ENCODE measurements at places on chromosomes 1 and 21.

DNA sequence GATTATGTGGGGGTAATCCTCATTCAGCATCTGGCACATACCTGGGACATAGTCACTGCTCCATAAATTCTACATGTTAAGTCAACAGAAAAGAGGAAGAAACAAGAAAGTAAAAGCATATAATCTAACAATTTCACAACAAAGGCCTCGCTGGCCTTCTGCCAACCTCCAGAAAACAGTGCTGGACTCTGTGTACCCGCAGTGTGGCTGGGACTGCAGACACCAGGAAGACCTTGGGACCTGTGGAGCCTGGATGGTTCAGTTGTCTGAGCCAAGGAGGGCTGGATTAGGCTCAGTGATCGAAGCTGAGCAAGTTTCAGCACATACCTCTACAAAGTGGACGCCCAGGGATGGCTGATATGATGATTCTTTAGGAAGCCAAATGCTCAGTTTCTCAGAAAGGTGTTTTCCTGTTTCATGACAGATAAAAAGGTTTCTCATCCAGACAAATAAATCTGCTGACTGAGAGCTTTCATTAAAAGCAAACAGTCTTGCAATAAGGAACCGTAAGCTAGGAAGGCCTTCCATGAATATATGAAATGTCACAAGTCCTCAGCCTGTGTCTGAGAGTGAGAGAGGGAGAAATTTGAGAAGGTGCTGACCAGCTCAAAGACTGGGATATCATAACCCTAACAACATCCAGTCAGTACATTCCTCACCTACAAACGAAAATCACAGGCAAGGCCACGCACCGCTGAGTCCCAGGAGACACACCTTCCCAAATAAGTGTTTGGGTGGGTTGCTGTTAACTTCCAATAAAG is 48.4 kb downstream of the CAPZB start:
- no peak for DNase-seq

DNA sequence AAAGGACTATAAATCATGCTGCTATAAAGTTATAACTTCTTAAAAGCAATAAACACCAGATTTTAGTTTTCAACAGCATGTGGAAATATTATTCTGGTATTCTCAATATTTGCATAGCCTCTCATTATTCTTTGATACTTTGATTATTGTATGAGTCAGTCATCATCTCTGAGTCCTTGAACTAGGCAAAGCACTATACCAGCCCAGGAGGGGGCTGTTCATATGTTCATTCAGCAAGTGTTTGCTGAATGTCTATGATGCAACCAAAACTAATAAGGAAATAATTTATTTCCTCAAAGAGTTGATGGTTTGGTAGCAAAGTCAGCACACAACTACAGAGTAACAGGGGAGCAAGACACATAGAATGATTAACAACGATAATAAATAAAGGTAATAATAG is 175.6 kb upstream of the C1orf105 start:
- no peak for DNase-seq

GRCh38 chr1:170558731-170559130 is 26.8 kb downstream of the GORAB start:
- no peak for DNase-seq

GRCh38 chr1:168507231-168507630 is 36.6 kb downstream of the XCL2 start:
- no peak for DNase-seq

- no peak for DNase-seq
Observed at GRCh38 chr1:118925651-118926050, 62.5 kb downstream of the TBX15 start.

- no peak for DNase-seq
Observed at GRCh38 chr1:67135354-67135753, 584 bp upstream of the C1orf141 start.

GRCh38 chr1:165575468-165576099 is 31.8 kb downstream of the LRRC52 start:
- DNase-seq, result no peak

DNA sequence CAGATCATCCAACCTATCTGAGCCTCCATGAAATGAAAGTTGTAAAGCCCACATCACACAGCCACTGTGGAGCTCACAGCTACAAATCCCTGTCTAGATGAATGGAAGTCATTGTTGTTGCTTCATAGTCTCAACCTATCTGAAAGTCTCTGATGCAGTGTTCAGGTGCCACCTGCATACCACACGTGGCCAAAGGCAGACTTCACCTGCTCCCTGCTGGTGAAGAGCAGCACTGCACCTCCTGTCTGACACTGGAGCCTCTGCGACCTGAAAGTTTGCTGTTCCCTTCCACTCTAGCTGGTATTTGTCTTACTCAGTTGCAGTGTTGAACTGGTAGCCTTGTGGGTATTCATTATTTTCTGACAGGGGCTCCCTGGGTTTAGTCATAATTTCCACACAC is 18.4 kb downstream of the LORICRIN start:
- DNase-seq, result peak; percentile 35

GRCh38 chr1:38558500-38559445 is 300.8 kb downstream of the RRAGC start:
- no peak for DNase-seq

GRCh38 chr1:27070390-27071048 is 57.9 kb upstream of the TENT5B start:
- DNase-seq, result no peak

- no peak for DNase-seq
Observed at GRCh38 chr1:91243171-91243570, 161.5 kb downstream of the HFM1 start.

- DNase-seq, result no peak
Observed at GRCh38 chr1:41495210-41495948, 10.9 kb upstream of the EDN2 start.

DNA sequence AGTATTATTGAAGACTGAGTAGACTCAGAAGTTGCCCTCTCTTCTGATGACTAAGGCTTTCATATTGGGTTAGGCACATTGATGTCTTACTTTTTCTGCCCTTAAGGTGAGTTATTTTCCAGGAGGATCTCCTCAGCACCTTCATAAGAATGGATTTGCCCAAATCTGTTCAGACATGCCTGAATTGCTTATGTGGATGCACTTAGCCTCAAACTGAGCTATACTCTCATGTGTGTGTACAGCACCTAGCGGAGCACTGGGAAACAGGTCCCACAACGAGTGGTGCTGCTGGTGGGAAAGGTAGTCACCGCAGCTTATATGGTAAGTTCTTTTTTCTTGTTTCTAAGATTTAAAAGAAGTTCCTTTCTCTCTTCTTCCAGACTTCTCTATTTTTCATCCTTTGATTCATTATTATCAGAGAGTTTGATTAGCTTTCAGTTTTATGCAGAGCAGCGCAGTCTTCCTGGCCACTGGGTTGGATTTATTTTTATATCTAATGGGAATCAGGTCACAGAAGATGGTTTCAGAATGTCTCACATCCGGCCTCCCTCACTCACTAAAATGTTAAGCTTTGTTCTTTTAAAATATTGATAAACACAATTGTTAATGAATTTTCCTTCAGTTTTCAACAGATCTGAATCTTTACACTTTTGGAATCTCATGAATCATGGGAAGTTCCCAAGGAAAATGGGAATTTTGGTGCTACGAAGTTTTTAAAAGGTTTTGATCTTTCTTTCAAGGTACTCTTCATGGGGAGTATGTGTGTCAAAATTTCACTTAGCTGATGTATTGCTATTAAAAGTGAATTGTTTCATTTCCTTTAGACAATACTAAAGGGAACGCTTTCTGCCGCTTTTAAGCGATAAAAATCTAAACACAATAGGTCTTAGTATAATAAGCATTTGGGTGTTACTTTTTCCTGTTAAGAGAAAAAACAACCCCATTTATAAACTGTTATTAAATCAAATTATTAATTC is 58.5 kb downstream of the EXTL2 start:
- DNase-seq, result no peak

DNA sequence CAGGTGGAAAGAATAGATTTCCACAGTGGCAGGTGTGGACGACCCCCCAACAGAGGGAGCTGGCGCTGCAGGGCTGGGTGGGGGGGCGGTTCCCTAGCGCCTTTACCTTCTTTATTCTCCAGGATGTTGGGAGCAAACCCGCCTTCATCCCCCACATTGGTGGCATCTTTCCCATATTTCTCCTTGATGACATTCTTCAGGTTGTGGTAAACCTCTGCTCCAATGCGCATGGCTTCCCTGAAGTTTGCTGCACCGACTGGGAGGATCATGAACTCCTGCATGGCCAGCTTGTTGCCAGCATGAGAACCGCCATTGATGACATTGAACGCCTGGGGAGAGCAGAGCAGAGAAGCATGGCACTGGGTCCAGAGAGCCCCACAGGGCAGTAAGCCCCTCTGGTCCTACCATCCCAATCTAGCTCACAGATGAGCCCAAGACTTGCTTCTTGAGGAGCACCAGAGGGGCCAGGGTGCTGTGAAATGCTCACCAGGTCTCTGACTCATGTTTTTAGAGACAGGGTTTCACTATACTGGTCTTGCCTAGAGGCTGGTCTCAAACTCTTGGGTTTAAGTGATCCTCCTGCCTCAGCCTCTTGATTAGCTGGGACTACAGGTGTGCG is 12.2 kb downstream of the ENO1 start:
- no peak for DNase-seq

GRCh38 chr21:35156293-35157278 is 107.5 kb upstream of the RUNX1 start:
- DNase-seq, result no peak

- DNase-seq, result no peak
Observed at GRCh38 chr1:65480684-65481405, 60.4 kb downstream of the LEPR start.

- DNase-seq, result peak; percentile 25
Observed at GRCh38 chr21:37700641-37701202, 215.5 kb downstream of the KCNJ6 start.

DNA sequence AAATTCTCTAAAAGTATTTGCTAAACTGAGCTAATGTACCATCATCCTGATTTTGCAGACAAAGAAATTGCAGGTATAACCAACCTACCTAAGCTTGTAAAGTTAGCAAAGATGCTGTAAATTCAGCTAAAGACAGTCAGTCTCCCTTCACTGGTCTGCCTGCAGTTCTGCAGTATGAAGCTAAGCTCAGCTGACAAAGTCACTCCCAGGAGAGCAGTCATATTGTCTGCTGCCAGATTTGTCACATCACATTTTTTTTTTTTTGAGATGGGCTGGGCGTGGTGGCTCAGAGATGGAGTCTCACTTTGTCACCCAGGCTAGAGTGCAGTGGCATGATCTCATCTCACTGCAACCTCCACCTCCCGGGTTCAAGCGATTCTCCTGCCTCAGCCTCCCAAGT is 8.9 kb upstream of the CMPK1 start:
- no peak for DNase-seq

GRCh38 chr1:59705466-59706302 is 109.1 kb upstream of the HOOK1 start:
- DNase-seq, result no peak

GRCh38 chr1:53086491-53087070 is 24.6 kb downstream of the PODN start:
- no peak for DNase-seq

DNA sequence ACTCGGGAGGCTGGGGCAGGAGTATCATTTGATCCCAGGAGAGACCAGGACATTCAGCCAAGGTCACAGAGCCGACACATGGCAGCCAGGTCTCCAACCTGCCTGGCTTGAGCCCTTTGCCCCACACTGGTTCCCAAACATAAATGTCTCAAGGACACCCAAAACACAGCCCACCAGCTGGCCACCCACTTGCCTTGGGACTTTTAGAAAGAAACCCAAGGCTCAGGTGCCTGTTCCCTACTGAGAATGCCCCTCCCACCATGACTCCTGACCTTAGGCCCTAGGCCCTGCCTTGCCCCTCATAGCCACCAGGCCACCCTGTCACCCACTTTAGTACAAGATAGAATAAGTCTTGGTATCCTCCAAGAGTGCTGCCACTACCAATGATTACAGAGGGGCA is 41.9 kb upstream of the LRP8 start:
- no peak for DNase-seq

DNA sequence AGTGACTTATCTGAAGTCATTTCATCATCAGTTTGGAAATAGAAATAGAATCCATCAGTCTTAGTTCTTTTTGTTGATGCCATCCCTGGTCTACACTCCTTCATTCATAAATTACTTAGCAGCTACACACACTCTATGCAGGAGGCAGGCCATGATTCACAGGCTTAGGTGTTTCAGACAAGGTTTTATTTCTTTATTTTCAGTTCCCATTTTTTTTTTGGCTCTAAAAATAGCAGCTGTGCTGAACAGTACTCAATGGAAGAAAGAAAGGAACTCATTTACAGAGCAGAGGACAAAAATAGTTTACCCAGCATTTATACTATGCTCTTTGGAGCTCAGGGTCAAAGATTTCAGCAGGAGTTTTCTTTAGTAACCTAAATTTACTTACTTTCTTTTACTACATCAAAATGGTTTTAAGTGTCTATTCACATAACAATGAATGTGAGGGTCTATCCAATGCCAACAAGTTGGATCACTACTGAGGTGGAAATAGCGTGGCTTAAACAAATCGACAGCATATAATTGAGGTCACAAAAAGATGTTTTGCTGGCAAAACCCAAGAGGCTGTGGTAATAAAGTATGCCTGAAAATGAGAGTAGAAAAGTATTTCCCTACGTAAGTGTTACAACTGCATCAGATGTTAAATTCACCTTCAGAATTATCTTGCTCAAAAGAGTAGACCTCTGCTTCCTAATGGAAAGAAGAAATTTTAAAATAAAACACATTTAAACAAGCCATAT is 7.7 kb downstream of the KRTAP19-8 start:
- DNase-seq, result no peak

DNA sequence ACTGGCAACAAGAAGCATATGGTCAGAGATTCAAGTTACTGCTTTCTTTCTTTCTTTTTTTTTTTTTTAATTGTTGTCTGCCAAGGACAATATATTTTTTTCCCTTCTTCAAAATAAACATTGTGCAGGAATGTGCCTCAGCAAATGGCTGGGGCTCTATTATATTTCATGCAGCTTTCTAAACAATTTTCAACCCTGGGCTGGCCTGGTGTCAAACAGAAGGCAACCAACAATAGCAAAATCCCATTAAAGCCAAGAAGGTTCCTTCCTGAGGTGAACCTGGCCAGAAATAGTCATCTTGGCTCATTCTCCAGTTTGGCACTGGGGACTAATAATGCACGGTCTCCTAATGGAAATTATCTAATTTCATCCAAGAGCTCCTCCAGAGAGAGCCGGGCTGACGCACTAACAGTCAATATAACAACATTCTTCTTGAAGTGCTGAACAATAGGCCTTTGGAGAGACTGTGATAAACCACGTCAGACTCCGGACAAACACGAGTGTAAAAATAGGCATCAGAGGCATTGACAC is 35.7 kb upstream of the HLX start:
- no peak for DNase-seq

- no peak for DNase-seq
Observed at GRCh38 chr1:98304888-98305287, 356.6 kb upstream of the SNX7 start.

- DNase-seq, result no peak
Observed at GRCh38 chr1:185812934-185813333, 78.7 kb downstream of the HMCN1 start.

DNA sequence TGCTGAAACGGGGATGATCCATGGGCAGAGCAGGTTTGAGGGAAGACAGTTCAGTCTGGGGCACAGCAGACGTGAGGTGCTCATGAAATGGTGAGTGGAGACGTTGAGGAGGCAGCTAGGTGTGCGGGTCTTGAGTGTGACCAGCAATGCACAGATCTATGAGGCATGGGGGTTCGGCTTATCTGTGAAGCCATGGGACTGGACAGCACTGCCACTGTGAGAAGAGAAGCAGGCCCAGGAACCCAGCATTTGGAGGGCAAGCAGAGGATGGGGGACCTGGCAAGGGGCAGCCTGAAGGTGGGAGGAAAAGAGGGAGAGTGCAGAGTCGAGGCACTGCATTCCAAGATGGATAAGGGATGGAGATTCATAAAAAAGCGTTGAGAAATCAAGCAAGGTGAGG is 8.0 kb downstream of the CSF1 start:
- DNase-seq, result no peak
